ENCODE measurements at places on chromosomes 7 and 10.

GRCh38 chr7:55472928-55473725 lies 99.2 kb downstream of the VOPP1 start:
- no peak for DNase-seq

- no peak for DNase-seq
Observed at GRCh38 chr7:92835851-92836488, 403 bp downstream of the CDK6 start.

DNA sequence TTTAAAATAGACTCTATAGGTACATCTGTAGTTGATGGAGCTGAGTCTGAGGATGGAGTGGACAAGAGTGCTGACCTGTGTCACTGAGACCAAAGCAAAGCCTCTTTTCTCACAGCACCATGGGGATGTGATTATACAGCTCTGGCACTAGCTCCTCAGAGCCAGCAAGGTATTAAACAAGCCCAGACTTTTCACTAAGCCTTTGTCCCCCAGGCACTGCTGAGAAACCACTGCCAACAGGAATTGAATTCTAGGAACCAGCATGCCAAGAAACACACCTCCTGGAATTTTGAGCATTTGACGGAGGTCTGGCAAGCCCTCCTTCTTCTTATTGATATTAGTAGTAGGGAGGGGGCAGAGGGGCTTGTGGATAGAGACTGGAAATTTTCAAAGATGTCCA lies 147.0 kb downstream of the C1GALT1 start:
- DNase-seq, result no peak

DNA sequence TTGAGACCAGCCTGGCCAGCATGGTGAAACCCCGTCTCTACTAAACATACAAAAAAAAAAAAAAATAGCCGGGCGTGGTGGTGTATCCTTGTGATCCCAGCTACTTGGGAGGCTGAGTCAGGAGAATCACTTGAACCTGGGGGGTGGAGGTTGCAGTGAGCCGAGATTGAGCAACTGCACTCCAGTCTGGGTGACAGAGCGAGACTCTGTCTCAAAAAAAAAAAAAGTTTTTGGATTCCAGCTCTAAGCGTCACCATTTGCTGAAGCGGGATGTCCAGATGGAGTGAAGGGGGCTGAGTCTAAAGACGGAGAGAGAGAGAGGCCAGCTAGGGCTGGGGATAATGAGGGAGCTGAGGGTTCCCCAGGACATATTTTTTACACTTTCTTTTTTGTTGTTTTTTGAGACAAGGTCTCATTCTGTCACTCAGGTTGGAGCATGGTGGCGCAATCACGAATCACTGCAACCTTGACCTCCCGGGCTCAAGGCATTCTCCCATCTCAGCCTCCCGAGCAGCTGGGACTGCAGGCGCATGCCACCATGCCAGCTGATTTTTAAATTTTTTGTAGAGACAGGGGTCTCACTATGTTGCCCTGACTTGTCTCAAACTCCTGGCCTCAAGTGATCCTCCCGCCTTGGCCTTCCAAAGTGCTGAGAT lies 9.4 kb upstream of the HK1 start:
- DNase-seq, result no peak

DNA sequence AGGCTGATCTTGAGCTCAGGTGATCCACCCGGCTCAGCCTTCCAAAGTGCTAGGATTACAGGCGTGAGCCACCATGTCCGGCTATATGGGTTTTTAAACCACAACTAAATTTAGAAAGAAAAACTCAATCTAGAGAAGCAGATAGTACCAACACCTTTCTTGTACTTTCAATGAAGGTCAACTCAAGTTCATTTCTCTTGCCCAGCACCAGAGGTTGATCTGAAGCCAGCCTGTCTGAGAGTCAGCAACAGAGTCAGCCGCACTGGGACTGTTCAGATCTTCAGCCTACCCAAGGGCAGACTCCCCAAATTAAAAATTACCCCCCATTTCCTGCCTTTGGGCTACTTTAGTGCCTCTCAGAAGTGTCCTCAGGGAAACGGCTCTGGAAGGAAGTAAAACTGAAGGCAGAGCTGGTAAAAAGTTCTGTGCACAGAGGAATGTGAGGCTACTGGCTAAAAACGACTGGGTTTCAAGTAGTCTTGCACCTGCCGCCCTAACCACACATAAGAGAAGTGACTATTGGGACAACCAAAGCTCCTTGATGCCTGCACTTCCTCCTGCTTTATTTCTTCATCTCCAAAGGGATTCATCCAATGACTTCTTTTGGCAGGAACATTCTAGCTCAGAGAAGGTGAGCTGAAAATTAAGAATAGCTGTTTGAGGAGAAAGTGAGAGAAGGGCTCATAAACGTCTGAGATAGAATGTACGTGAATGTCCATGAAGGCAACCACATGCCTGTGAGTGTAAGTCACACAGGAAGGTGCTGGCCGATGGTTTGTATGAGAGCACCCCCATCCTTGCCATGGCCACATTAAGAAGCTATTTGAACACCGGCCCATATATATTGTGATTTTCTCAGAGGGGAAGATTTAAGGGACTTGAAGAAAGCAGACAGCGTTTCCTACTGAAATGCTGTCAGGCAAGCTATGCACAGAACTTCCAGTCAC lies 142.4 kb upstream of the PRR15 start:
- DNase-seq, result no peak

- DNase-seq, result no peak
Observed at GRCh38 chr10:62655337-62655994, 149.1 kb upstream of the ADO start.

DNA sequence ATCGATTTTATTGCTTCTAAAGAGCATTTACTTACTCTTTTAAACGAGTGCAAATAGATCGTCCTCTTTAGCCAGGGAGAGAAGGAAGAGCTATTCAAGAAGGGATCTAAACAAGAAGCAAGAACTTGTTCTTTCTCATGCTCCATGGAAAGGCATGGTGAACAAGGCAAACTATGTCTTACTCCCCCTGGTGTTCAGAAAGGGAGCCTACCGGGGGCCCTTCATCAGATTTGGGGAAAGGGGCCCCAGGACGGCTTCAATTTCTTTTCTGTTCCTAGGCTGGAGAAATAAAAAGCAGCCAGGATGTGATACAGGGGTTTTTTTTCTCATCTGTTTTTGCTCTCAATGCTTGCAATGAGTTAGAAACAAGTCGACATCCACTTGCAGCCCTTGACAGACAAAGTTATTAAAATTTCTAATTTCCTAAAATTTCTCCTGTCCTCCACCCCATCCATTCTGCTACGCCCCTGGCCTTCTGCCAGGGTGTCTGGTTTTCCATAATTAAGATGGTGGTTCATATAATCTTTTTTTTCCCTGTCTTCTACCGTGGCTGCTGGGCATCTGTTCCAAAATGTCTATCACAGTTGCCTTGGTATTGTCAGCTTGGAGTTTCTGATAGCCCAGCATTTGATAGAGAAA lies 214.4 kb downstream of the CREB5 start:
- no peak for DNase-seq

DNA sequence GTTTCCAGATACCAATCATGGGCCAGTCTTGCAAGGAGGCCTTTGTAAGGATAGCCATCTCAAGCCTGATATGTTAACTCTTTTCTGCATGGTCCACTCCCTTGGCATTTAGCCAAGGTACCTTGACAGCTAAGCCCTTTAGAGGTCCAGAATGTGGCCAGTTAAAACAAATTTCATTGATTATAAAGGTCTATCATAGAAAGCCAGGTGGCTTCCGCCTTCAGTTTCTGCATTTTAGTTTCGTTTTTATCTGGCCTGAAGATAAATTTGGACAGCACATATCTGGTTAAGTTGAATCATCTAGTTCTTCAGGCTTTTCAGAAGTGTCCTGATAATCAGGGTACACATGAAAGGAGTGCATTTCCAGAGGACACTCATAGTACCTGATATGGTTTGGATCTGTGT lies 30.7 kb downstream of the ANKIB1 start:
- no peak for DNase-seq

DNA sequence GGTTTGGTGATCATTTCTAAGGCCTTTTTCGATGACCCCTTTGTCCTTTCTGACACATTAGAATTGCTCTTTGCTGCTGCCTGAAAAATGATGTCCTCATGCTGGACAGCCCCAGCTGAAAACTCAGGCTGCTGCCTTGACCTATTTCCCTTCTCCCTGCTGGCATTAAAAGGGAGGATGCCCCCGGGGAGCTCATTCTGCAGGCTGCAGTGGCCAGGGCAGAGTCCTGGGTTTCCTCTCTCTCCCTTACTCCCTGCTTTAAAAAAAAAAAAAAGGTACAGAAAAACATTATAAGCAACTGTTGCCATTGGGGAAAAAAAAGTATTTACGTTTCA lies 35.4 kb downstream of the LRRC4 start:
- no peak for DNase-seq

- no peak for DNase-seq
Observed at GRCh38 chr10:110872984-110873923, 1.5 kb downstream of the PDCD4 start.

GRCh38 chr10:112375721-112376395 lies 1.9 kb downstream of the ACSL5 start:
- no peak for DNase-seq

Data from NCI-H187 (cell line).